ENCODE measurements at places on chromosomes 7 and 10. TPM values are rescaled to one million over a fixed set of nuclear protein-coding genes. Genes with fewer than 3 reads are reported as not detected.

- no peak overlapping the region for H3K27ac ChIP-seq
- H3K36me3 ChIP-seq: no peaks in the 10 kb centered on the region
- no peak overlapping the region for H3K4me3 ChIP-seq
- H3K27me3 ChIP-seq: no peaks in the 10 kb centered on the region
- no peak for DNase-seq
These were observed 440.7 kb downstream of the PLXDC2 start for GRCh38 chr10:20256969-20257368.

DNA sequence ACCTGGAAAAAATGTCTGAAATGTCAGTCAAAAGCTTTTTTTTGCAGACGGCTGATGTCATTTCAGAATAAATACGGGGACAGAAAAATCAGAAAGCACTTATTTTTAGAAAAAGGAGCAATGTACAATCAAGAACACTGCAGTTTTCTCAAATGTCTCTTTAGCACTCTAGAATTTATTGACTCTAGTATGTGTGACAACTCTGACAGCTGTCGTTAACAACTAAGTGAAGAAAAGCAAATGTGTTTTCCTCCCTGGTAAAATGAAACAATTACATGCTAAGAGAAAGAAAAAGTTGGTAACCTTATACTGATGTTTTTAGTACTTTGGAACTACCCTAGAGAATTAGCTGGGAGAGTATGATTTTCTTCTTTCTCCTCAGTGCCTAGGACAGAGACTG lies 497.4 kb downstream of the GRM8 start:
- no peaks in the 10 kb centered on the region for H3K36me3 ChIP-seq
- H3K27ac ChIP-seq: no peak overlapping the region
- DNase-seq: no peak
- H3K27me3 ChIP-seq: no peaks in the 10 kb centered on the region

GRCh38 chr7:86963599-86964230 lies 95.7 kb downstream of the ELAPOR2 start:
- no peaks in the 10 kb centered on the region for H3K36me3 ChIP-seq
- no peak overlapping the region for H3K4me3 ChIP-seq
- H3K27me3 ChIP-seq: peaks cover 3% of the 10 kb centered on the region
- no peak for DNase-seq
- H3K27ac ChIP-seq: no peak overlapping the region
- H3K4me1 ChIP-seq: no peaks in the 10 kb centered on the region

Gene MGMT
- total RNA-seq: 21.1 TPM

DNA sequence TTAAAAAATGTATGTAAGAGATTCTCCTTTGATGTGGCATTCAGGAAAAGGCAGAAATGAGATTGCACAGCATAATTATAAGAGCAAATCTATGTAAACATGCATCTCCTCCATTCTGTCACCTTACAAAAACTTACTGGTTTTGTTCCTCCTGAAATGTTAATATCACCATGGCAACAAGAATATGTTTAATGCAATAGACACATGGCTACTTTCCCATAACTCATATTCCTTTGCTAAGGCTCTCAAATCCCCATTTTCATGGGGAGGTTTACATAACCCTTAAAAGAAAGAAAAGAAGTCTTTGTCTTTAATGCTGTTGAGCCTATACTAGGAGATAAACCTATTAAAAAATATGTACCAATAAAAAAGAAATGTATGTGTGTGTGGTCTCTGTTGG lies 136.2 kb downstream of the ANK3 start:
- no peaks in the 10 kb centered on the region for H3K4me1 ChIP-seq
- no peaks in the 10 kb centered on the region for H3K27me3 ChIP-seq
- H3K36me3 ChIP-seq: no peaks in the 10 kb centered on the region
- DNase-seq: no peak

DNA sequence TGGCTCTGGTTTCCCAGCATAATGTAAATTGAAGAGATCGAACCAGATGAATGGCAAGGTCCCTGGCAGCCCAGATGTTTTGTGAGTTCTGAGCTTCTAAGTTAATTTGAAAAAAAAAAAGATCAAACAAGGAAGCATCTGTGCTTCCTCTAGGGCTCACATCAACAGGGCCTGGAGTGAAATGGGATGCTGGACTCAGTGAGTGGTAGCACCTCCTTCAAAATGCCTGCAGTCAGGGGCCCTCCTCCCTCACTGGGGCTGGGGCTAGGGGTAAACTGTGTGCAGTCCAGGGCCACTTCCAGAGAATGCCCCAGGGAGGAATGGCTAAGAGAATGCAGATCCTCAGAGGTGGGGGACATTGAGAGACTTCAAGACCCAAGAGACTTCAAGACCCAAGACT lies 6.0 kb upstream of the CUEDC2 start:
- no peak for DNase-seq
- H3K36me3 ChIP-seq: no peaks in the 10 kb centered on the region
- no peak overlapping the region for H3K4me3 ChIP-seq
- peaks cover 49% of the 10 kb centered on the region for H3K4me1 ChIP-seq
- H3K27ac ChIP-seq: no peak overlapping the region

GRCh38 chr7:985915-986741 lies 3.1 kb downstream of the CYP2W1 start:
- no peak overlapping the region for H3K4me3 ChIP-seq
- no peak overlapping the region for H3K27ac ChIP-seq
- H3K36me3 ChIP-seq: no peaks in the 10 kb centered on the region
- H3K4me1 ChIP-seq: peaks cover 3% of the 10 kb centered on the region

GRCh38 chr7:33816106-33816505 lies 89.2 kb upstream of the BMPER start:
- no peak overlapping the region for H3K4me3 ChIP-seq
- H3K27ac ChIP-seq: no peak overlapping the region
- no peak for DNase-seq

Gene NCAPG2
- 7.9 TPM for total RNA-seq

Gene CDC123
- 35.5 TPM for total RNA-seq
